Upper lobe of left lung (tissue), 6 donors: ENCODE measurements at places on chromosomes 2 and 18. TPM values are rescaled to one million over a fixed set of nuclear protein-coding genes. Genes with fewer than 3 reads are reported as not detected.

VWA3B gene
- 7.8 TPM for total RNA-seq

DNA sequence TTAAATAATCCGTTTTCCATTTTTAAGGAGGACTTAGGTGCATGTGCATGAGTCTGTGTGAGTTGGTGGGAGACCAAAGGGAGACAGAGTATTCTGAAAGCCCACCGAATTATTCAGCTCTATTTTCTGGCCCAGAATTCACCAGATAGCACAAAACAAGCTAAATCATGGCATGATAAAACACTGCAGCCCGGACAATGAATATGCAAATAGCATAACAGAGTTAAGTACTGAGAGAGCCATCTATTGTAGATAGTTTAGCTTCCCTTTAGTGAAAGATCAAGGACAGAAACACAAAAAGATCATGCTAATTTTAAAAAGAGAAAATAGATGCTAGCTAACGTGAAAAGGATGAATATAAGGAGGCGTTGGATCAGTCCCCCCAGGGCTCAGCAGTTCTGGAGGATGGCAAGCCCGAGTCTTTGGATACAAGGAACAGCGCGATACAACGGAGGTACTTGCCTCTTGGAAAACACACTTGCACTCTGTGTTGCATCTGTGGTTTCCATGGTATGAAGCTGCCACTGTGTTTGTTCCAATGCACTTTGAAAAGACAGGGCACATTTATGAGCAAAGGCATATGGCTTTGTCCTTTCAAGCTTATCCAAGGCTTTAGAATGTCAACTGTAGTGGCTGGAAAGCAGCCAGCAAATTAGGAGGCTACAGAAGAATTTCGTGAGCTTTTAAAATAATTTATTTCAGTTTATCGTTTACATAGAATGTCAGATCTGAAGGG, 119.9 kb downstream of the LYPD1 start:
- DNase-seq = no peak

DNA sequence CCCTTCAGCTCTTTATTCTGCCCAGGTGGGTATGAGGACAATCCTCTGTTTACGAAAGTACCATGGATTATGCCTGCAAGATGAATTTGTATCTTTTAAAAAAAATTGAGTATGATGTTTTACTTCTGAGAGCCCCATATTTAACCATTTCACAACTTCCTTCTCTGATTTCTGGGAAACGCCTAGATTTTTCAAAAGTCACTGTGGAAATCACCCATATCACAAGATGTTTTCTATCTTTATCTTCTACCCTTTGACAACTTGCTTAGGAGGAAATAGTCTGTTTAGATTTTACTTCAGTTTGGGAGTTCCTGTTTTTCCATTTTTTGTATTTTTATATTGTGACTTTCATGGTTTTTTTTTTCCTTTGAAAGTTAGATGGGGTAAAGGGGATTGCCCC, 53.0 kb downstream of the ICOS start:
- no peak for DNase-seq

- DNase-seq = peak; percentile 33
Observed at GRCh38 chr2:120825370-120826259, 89.9 kb downstream of the GLI2 start.

- DNase-seq = no peak
Observed at GRCh38 chr18:45255197-45255890, 359.9 kb upstream of the SLC14A2 start.

GRCh38 chr2:16718576-16719484, 53.2 kb upstream of the CYRIA start:
- no peak for DNase-seq

TACR1 gene
- 0.46 TPM for total RNA-seq

CREG2 gene
- 1.1 TPM for total RNA-seq

MGAT4A gene
- total RNA-seq = 48.5 TPM
